ENCODE measurements at places on chromosomes 16 and 17. TPM values are rescaled to one million over a fixed set of nuclear protein-coding genes. Genes with fewer than 3 reads are reported as not detected.

TNFRSF13B gene
- total RNA-seq = not detected

CACNG4 gene
- 19.7 TPM for total RNA-seq

GRCh38 chr16:87812200-87812656 lies 46.4 kb upstream of the KLHDC4 start:
- no peak for DNase-seq

GRCh38 chr16:56625943-56626654 lies 518 bp downstream of the MT1E start:
- DNase-seq = no peak

DNA sequence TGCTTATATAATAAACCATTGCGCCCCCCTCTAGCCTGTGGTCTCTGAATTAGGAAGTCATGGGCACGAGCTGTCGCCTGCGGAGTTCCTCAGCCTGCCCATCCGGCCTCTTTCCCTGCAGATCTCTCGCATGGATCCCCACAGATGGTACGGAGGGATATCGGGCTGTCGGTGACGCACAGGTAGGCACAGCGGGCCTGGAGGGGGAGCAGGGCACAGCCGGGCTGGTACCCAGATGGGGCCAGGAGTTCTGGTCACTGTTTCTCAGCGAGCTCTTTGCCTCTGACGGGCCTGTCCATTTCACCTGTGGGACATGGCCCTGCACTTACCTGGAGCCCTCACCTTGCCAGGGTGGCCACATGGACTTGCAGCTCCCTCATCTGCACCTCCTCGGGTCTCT lies 42.6 kb upstream of the LGALS9 start:
- no peak for DNase-seq

All from spinal cord (tissue), 10 donors.